Muscle of back (tissue), 13 donors: ENCODE measurements at places on chromosomes 1 and 21.

- peak; percentile 56 for DNase-seq
Observed at GRCh38 chr1:108560189-108560873, 431 bp downstream of the EEIG2 start.

DNA sequence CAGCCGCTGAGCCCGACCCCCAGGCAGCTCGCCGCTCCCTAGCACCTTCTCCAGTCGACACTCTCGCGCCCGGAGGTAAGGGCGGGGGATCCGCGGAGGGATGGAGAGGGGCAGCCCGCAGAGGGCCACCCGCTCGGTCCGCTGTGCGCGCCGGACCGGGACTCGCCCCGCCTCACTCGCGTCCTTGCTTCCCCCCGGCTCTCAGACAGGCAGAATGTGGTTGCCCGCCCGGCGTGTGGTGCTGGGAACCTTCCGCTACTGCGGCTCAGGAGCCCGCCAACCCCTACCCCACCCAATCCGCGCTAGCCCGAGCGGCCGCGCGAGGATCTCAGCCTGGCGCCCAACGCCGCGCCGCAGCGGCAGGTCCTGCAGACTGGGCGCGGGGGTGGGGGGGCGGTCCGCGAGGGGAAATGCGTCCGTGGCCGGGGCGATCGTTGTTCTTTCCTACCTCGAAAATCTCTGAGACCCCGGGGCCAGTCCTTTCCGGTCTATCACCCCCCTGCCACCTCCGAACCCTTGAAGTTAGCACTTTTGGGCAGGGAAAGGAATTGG is 404 bp downstream of the LRRC8C start:
- peak; percentile 63 for DNase-seq

DNA sequence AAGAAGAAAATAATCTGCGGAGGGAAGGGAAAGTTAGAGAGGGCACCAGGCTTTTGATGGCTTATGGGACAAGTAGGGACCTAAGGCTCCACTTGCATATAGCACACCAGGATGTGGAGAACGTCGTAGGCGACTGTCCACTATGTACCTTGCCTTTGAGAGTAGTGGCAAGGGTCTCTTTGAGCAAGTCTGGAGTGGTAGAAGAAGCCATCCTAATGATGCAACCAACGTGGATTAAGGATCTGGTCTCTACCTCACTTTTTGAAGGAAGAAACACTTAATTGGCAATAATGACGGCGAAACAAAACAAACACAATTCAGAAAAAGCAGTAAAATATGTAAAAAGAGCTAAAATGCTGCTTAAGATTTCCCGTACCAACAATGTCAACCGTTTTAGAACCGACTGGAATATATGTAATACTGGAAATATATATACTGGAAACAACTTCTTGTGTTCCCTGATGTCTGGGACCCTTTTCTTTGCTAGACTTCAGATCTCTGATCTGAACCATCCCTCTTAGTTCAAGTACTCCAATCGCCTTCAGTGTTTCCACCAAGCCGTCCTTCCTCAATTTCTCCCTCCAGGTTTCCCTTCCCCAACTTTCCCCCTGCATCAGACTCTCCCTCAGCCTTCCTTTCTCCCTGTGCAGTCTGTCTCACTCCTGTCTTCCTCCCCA is 821 bp upstream of the KHDRBS1 start:
- no peak for DNase-seq

DNA sequence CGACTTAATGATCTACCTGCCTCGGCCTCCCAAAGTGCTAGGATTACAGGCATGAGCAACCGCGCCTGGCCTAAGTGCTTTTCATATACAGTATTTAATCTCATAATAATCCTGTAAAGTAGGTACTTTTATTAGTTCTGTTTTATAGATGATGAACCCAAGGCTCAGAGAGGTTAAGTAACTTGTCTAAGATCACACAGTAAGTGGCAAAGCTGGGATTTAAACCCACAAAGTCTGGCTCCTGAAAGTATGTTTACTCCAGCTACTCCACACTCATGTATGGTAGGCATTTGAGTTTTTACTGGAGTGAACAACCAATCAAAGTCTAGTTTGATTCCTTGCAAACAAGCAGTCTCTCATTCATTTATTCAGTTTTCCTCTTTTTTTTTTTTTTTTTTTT is 2.3 kb downstream of the DFFA start:
- DNase-seq = no peak

DNA sequence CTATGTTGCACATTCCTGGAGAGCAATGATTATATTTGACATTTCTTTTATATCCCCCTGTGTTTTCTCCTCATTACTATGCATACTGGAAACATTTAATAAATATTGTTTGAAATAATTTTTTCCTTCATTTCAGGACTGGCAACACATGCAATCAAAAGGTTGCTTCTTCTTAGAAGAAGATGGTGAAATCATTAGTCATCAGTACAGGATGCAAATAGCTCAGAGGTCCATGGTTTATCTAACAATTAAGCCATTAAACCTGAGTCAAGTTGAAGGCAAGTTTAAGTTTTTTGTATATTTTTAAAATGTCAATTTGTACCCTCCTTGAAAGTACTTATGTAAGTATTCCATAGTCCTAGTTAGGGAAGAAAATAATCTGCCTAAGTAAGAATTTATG is 22.5 kb downstream of the EFCAB7 start:
- no peak for DNase-seq

DNA sequence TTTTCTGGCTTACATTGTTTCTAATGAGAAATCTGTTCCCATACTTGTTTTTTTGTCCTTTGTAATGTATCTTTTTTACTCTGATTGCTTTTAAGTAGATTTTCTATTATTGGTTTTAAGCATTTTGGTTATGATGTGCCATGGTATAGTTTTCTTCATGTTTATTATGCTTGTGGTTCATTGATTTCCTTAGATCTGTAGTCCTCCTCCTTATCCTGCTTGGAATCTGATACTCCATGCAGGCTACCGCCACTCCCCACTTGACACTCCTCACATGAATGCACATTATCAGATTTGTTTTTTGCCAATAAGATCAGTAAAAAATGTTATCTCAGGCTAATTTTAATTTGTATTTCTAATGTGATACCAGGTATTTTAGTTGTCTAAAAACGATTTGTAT is 20.8 kb downstream of the UROD start:
- DNase-seq = no peak

DNA sequence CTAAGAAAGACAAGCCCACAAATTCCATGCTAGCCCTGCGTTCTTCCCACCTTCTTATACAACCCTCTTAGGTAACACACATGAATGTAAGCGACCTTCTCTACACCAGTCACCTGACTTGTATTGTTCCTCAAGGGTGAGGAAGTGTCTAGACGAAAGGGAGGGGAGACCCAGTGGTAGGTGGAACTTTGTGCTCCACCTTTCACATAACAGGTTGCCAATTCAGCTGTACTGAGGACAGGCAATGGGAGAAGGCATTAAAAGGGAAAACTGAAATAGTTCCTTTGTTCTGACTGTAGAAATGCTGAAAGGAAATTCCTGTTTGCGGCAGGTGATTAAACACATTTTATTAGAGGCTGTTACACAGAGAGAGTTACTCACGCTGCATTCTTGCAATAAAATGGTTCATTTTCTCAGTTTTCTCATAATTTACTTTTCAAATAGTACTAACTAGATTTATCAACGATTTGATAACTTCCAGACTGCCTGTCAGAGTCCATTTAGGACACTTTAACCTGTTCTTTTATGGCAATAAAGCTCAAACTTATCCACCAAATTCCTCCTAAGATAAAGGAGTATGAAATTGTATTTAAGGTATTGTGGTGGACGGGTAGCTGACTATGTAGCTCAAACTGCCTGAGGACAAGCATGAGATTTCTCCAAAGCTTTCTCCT is 17.8 kb upstream of the CHRM3 start:
- DNase-seq = no peak

- peak; percentile 95 for DNase-seq
Observed at GRCh38 chr21:34888569-34889319, 160.4 kb downstream of the RUNX1 start.

DNA sequence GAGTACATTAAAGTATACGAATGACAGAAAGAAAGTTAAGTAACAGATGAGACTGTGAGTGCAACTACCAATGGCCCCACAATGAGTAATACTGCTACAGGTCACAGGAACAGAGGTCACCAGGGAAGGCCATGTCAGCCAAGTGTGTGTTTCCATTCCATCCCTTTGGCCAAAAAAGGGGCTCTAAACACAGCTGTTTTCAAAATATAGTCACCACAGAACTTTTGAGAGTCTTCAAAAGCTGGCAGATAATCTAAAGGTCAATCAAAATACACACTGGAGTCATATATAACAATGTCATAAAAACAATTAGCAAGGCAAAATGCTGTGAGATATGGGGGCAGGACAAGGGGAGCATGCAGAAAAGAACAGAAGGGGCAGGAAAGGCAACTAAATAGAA is 10.2 kb downstream of the USP24 start:
- no peak for DNase-seq

GRCh38 chr21:42569732-42570301 is 56.2 kb downstream of the SLC37A1 start:
- no peak for DNase-seq

DNA sequence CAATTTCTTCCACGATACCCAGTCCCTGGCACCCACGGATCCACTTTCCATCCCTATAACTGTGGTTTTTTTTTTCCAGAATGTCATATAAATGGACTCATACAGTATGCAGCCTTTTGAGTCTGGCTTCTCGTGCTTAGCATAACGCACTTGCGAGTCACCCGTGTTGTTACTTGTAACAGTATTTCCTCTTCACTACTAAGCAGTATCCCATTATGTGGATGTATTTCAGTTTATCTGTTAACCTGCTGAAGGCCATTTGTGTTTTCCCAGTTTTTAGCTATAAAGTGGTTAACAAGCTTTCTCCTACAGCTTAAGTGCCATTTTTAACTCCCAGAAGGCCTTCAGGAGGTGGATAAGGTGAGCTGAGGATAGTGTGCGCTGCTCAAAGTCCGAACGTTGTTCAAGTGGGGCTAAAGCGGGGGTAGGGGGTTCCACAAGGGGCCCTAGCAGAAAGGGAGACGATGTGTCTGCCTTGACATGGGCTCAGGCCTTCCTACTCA is 829 bp downstream of the ADAR start:
- DNase-seq = peak; percentile 34

DNA sequence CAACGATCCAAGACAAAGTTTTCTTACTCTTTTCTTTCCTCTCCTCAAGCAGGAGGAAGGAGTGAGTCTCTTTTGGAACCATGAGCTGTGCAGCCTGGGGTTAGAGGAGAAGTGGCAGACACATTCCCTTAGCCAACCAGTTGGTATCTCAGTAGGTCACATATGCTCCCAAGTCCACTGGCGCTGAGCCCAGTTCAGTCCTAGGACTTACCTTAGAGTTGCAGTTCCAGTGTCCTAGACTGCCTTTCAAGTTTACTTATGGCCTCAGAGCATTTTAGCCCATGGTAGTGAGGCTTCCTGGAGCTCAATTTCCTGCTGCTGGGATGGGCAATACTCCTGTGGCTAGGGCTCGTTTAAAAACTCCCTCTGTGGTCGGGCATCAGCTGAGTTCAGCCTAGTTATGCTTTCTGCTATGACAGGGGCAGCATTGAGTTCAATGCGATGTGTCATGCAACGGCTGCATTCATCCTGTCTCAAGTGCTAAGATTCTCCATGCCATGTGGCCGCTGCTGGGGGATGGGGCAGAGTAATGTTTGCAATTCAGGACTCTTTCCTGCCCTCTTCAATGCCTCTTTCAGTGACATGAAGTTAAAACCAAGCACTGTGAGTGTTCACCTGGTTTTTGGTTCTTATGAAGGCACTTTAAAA is 103.8 kb downstream of the LRRC7 start:
- DNase-seq = no peak

GRCh38 chr1:56585985-56586384 is 6.6 kb upstream of the PLPP3 start:
- DNase-seq = no peak

GRCh38 chr1:175388285-175388684 is 195.7 kb upstream of the KIAA0040 start:
- DNase-seq = no peak

GRCh38 chr1:145696630-145696960 is 10.6 kb downstream of the PDZK1 start:
- no peak for DNase-seq

- DNase-seq = no peak
Observed at GRCh38 chr1:32122151-32122550, 14.3 kb downstream of the KPNA6 start.

DNA sequence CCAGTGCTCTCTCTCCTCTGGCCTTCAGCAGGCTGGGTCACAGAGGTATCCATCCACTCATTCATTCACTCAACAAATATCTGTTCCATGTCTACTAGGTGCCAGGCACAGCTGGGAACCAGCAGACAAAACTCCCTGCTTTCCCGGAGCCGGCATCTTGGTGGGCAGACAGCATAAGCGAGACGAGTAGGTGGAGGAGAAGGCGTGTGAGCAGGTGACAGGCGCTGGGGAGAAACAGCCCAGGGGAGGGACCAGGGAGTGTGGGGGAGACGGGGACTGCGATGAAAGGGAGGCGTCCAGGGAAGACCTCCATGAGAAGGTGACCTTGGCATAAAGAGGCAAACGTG is 11.0 kb upstream of the KCNAB2 start:
- DNase-seq = no peak

DNA sequence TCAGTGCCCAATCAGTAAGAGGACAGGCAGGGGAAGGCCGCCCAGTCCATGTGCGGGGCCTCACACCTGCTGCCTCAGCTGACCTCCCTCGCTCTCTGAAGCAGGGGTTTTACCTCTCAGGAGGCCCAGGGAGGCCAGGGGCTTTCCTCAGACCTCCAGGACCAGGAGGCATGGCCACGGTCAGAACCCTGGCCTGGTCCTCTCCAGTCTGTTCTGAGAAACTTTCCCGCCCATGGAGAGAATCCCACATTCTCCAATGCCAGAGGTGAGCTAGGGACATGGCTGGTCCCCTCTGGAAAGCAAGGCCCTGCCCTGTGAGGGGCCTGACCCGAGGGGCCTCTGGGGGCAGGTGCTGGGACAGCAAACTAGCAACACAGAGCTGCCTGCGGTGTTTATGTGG is 68.2 kb downstream of the DMRTB1 start:
- no peak for DNase-seq

DNA sequence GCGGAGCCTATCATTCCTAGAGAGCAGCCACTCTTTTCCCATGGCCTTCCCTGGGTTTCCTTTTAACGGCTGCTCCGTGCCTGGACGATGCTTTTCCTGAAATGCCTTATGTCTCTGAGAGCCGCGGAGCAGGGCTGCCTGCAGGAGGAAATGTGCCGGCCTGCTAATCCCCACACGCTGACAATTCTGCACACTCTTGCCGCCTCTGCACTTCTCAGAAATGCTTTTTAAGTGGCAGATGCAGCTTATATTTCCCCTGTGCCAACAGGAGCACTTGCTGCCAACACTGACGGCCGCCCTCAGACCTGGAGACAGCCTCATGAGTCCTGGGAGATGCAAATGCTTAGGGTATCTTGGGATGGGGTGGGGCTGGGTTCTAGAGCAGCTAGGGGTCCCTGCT is 253.2 kb downstream of the GRIK3 start:
- peak; percentile 14 for DNase-seq
